COR-L47 (cell line): ENCODE measurements at places on chromosomes 12 and 14.

DNA sequence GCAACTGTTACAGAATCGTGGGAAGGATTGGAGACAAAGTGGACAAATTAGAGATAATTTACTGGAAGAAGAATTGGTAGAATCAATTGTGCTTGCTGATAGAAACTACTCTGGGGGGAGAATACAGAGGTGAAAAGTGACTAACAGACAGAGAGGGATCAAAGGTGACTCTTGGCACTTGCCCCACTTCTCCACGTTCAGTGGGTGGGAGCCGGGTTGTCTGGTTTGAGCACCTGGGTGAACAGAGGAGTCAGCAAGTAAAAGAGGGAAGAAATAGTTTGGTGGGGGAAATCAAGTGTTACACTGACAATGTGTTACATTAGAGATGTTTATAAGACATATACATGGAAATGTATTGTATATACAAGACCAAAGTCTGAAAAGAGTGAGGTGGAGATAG, 69.1 kb downstream of the PPP2R5E start:
- DNase-seq: no peak

DNA sequence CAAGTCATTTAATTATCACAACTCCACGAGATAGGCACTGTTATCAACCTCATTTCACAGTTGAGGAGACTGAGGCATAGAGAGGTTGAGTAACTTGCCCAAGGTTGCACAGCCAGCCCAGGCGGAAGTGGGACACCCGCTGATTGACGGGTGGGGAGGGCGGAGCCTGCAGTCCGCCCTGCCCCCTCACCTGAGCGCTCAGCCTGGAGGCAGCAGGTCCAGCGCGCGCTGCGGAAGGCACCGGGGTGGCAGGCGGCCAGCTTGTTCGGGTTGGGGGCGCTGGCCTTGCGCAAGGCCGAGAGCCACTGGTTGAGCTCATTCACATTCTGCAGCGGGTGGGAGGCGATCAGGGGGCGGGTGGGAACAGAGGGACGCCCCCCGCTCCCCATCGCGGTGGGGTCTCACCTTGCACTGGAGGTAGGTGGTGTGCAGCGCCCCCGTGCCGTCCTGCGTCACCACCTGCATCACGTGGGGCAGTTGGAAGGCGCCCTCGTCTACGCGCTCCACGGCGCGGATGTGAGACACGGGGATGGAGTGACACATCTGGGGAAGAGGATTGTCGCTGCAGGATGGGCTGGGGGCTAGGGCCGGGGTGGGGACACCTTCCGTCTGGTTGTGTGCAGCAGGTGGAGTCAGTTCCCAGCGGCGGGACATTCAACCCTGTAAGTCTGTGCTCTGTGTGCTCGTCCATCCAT, 31.7 kb downstream of the RASAL1 start:
- DNase-seq: peak; percentile 51

GRCh38 chr12:122250047-122250446, 16.2 kb downstream of the VPS33A start:
- DNase-seq: no peak

- DNase-seq: peak; percentile 59
Observed at GRCh38 chr14:99790201-99790977, 2.8 kb upstream of the EML1 start.

- no peak for DNase-seq
Observed at GRCh38 chr12:109944561-109945359, 44.7 kb downstream of the TCHP start.

- no peak for DNase-seq
Observed at GRCh38 chr12:94640134-94640928, 10.0 kb downstream of the TMCC3 start.

- no peak for DNase-seq
Observed at GRCh38 chr14:58969951-58970751, 218.3 kb upstream of the DAAM1 start.

- no peak for DNase-seq
Observed at GRCh38 chr14:84792722-84793410, 737.1 kb upstream of the FLRT2 start.

GRCh38 chr12:132925597-132926414, 30.3 kb downstream of the ZNF605 start:
- DNase-seq: no peak

DNA sequence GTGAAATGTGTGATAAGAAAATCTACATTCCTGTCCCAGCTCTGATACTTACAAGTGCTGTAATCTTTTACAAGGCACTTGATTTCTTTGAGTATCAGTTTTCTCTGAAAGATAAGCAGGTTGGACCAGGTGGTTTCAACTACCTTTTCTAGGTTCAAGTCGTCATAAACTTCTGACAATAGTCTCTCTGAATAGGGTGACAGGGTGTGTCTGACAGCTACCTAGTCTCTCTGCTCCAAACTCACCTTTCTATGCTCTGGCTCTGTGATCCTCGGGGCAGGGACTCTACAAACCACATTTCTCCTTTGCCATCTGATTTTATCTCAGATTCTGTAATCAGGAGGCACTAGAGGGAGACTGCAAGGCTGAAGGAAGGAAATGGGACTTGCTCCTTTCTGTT, 137.7 kb upstream of the SYT1 start:
- DNase-seq: no peak

GRCh38 chr14:98913967-98914650, 357.9 kb downstream of the BCL11B start:
- DNase-seq: no peak

GRCh38 chr12:103928682-103929045, 1.5 kb upstream of the HSP90B1 start:
- DNase-seq: no peak
